Hematopoietic multipotent progenitor cell treated with erythropoietin and hydrocortisone succinate and interleukin-3 and kit ligand, for 15 days (in vitro differentiated cells): ENCODE measurements at places on chromosomes 5 and 9.

DNA sequence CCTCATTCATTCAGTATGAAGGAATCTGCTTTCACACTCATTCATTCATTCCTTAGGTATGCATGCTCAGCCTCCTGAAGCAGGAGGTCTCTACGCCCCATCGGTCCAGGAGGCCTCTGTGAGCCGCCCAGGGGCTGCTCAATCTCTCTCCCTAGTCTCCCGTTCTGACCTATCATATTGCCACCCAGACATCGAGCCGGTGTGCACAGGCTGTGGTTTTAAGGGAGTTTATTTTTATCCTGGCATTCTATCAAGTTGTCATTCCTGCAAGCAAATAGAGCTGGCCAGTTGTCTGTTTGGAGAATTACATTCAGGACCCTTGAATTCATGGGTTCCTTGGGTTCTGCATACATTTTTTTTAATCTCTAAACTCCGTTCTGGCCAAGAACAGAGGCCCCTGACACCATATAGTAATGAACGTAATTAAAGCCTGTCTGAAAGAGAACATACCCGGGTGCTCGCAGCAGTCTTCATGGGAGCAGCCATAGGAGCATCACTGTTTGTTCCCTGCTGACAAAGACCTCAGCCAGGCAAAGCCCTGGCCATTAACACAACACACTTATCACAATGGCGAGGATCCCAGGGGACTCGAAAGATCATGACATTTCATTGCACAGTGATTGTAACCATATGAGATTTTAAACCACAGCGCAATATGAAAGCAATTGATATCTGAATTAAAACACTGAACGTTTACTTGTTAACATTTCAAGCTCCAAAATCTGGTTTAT lies 80.9 kb downstream of the ADAMTS16 start:
- no peak for DNase-seq

DNA sequence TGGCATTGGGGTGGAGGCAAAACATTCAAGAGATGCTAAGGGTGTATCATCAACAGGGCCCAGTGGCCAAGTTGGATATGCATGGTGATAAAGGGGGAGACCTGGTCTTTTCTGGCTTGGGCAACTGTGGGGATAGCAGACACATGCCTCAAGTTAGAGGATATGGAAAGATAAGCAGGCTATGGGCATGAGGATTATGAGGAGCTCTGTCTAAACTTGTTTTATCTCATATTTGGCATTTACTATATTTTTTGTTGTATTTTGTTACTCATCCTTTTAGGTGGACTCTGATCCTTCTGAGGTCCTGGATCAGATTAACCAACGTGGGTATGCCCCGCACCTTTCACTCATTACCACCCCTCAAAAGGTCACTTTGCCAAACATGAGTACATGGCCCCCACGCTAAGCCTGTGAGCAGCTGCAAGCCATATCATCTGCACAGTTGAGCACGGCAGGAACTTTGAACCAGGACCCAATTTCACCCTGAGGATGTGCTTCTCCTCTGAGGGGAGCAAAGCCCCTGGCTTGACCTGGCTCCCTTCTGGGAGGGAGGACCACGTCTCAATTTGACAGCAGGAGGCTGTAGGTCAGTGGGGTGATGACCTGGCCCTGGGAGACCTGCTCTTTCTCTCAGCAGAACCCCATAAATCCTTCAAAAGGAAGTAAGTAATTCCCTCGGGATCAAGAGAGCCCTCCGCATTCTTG lies 71.1 kb upstream of the CD180 start:
- no peak for DNase-seq

DNA sequence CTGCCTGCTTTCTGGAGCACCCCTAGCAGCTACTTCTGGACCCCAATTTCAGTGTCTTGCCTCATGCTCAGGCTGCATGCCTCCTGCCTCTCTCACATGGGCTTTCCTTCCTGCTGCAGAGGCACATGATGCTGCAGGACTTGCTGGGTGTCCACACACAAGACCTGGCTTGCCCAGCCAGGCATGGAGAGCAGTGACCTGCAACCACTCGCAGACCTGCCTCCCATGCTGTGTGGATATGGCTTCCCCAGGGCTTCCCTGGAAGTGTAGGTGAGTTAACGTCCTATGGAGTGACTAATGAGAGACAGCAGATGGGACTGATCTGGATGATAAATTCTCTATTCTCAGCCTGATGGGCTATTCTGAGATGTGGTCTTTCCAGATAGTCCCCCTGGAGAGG lies 53.2 kb upstream of the SMIM32 start:
- no peak for DNase-seq

GRCh38 chr5:23419115-23419514 lies 88.3 kb upstream of the PRDM9 start:
- no peak for DNase-seq

GRCh38 chr5:180810959-180811622 lies 8.5 kb upstream of the MGAT1 start:
- DNase-seq, result no peak

DNA sequence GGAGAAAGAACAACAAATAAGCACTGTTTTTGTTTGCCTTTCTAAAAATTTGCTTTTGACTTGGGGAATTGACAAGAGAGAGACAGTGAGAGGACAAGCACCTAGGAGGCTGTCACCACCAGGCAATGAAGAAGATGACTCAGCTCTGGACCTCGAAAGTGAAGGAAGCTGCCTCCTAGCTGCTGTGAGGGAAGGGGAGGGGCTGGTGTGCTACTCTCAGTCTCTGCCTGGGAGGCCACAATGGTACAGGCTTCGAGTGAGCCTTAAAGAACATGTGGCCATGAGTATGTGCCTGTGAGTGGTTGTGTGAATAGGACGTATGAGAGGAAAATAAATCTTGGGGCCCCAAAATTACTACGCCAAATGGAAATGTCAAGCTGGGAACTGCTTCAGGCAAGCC lies 7.1 kb upstream of the PLK2 start:
- no peak for DNase-seq

GRCh38 chr5:105840800-105841199 lies 1829.9 kb downstream of the EFNA5 start:
- DNase-seq, result no peak

DNA sequence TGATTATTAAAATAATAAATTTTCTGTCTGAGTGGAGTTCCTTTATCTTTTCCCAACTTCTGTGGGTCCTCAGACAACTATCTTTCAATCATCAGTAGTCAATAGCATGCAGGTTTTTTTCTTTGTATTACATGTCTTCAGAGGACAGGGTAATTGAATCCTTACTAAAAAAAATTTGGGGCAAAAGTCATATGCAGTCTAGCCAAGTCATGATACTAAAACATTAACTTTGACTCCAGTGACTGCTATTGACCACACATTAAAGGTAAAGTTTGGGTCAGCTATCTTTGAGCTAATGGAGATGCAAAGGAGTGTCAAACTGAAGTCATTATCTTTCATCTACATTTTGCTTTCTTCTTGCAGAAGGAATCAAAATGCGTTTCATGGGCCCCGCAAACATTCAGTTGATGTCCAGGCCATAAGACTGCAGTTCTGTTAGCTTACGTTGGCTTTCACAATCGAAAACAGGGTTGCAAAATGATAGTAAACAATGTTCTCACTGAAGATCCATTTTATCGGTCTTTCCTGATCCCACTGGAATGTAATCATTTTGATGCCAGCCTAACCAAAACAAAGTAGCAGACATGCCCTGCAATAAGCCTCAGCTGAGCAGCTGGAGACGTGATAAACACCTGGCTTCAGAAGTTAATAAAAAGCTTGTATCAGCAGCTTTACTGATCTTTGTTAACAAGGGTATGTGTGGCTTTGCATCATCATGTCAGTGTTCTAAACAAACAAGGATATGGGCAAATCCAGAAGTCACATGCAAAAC lies 186.1 kb upstream of the PRLR start:
- DNase-seq, result no peak

DNA sequence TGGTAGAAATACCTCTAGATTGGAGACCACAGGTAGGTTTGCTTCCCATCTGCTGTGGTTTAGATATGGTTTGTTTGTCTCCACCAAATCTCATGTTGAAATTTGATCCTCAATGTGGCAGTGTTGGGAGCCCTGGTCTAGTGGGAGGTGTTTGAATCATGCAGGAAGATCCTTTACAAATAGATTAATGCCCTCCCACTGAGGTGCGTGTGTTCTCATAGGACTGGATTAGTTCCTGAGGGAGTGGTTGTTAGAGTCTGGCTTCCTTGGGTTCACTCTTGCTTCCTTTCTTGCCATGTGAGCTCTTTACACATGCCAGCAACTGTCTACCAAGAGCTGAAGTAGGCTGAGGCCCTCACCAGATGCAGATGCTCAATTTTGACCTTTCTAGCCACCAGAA lies 391.1 kb upstream of the GRIA1 start:
- no peak for DNase-seq

DNA sequence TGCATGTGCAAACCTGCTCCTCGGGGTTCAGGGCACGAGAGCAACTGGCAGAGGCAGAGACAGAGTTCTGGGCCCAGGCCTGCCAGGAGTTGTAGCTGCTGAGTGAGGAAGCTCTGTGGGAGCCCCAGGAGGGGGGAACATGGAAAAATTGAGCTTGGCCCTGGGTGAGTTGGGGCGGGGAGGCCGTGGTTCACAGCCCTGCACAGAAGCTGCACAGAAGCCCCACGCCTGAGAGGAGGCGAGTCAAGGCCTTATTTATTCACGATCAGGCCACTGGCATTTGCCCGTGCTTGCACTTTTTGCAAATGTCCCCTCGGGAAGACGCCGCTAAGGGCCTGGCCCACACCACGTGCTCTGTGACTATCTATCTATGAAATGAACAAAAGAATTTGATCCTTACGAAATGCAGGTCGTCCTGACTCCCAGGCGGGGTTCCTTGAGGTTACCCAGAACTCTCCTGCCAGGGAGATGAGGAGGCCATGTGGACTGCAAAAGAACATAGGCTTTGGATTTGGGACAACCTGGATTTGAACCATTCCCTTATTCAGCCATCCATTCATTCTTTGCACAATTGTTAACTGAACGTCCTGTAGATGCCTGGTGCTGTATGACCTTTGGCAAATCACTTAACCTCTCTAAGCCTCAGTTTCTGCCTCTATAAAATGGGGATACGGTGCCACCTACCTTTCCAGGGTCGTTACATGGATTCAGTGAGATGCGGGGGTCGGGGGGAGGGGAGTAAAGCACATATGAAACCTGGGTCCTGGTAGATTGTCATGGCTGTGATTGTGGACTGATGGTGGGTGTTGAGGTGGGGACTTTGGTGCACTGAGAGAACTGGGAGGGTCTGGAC lies 17.9 kb downstream of the COL27A1 start:
- DNase-seq, result no peak

DNA sequence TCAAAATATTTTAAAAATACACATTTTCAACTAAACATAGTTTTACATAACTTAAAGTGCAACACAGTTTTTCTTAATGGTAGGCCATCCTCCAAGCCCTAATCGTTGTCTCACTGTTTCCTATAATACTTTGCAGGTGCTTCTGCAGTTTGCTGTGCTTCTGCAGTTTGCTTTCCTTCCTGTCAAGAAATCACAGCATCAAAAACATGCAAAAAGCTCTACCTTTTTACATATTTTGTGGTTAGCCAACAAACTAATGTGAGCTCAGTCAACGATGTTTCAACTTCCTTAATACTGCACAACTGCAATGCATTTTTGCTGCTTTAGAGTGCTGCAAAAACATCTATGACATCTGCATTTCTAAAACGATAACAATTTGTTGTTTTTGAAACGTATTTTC lies 25.2 kb downstream of the EMB start:
- no peak for DNase-seq

- DNase-seq, result peak; percentile 77
Measured at GRCh38 chr9:130461218-130461630, 16.5 kb downstream of the ASS1 start.

DNA sequence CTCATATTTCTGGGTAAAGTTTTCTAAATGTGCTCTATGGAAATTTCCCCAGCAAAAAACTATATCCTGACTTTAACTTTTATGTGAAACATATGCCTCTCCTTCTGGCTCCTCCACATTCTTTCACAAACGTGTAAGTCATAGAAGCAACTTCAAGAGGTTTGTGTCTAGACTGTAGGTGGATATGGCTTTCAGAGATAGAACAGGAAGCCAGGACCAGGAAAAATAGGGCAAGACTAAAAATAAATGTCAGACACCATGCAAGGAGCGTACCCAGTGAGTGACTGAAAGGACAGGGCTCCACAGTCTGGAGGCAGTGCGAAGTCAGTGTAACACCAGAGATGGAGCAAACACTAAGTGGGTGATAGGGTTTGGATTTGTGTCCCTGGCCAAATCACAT lies 240.7 kb downstream of the COX7C start:
- no peak for DNase-seq

DNA sequence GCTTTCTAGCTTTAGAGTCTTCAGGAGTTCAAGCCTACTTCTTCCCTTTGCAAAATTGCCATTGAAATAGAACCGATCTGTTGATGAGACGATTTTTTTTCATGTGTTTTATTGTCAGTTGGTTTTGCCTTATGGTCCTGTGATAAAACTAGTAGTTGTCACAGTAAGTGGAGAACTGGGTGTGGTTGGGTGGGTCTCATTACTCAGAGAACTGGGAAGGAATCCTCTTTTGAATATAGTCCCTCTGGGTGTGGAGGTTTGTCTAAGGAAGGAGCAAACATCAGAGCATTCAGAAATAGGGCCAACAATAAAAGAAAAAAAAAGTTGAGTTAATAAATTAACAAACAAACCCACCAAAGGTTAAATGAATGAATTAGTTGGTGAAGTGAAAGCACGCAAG lies 69.0 kb downstream of the ALDH1A1 start:
- no peak for DNase-seq

DNA sequence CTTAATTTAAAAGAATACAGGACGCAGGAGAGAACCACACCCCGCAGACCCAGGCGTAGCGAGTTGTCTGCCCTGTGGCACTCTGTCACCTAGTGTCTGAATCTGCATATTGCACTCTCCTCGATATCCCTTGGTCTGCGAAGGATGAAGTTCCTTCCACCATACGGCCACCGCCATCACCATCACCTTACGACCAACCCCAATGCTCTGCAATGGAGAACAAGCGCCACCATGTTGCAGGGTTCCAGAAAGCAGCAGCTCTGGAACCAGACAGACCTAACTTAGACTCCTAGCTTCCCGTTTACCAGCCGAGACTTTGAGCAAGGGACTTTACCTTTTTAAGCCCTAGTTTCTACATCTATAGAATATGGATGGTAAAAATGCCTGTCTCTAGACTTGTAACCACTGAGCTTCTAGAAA lies 77.4 kb upstream of the DMRT1 start:
- DNase-seq, result peak; percentile 29

DNA sequence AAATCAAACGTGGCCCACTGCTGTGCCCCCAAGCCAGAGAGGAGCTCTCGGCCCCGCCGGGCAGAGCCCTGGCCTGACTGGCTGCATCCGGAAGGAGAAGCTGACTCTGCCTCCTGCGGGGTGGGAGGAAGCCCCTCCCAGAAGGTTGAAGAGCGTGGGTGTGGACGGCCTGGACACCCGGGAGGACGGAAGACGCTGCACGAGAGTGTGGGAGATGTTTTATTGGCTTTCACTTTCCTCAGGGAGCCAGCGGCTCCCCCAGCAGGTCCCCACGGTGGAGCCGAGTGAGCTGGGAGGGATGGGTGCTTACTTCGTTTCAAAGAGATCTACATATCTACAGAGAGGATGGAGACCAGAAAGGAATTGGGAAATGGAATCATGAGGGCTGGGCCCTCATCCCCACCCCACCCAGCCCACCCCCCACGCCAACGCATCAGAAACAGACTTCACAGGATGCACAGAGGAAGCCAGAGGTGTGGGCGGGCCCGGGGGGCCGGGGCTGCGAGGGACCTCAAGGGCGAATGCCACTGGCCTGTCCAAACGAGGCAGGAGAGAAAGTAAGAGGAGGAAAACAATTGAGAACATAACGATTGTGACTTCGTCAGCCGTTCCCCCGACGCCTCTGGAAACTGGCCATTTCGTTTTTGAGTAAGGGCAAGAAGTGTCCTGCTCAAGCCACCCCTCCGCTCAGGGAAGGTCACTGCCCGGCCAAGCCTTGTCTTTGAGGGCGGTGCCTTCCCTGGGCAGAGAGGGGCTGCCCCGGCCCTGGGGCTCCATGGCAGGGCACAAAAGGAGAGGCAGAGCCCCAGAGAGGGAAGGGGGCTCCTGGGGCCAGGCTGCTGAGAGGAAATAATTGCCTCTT lies 32.1 kb downstream of the FAM163B start:
- no peak for DNase-seq
